A549 treated with CpdA at 1 μM for 4 hours (cell line): ENCODE measurements at places on chromosomes 5 and 9. TPM values are rescaled to one million over a fixed set of nuclear protein-coding genes. Genes with fewer than 3 reads are reported as not detected.

IFNK gene
- not detected in 5 replicates for total RNA-seq

NIPAL4 gene
- 8.6 to 13.5 TPM (median 10.9 TPM) in 5 replicates for total RNA-seq

NTRK2 gene
- 0.02 to 0.04 TPM (median 0.03 TPM) in 3 of 5 replicates, not detected in the others for total RNA-seq

CDH9 gene
- not detected in 5 replicates for total RNA-seq

PCDHGC4 gene
- total RNA-seq, result 0.02 to 0.15 TPM (median 0.05 TPM) in 3 of 5 replicates, not detected in the others

CARD6 gene
- 4.2 to 5.5 TPM (median 4.9 TPM) in 5 replicates for total RNA-seq

GBGT1 gene
- total RNA-seq, result 1.6 to 3.0 TPM (median 2.8 TPM) in 5 replicates

ADRB2 gene
- total RNA-seq, result 0.56 to 0.93 TPM (median 0.59 TPM) in 5 replicates

ATP10B gene
- not detected in 5 replicates for total RNA-seq

CEL gene
- 0.26 to 0.86 TPM (median 0.66 TPM) in 5 replicates for total RNA-seq

PRKAA1 gene
- total RNA-seq, result 28.6 to 65.5 TPM (median 36.2 TPM) in 5 replicates

HAPLN1 gene
- total RNA-seq, result not detected in 5 replicates
